ENCODE measurements at places on chromosomes 4 and X. TPM values are rescaled to one million over a fixed set of nuclear protein-coding genes. Genes with fewer than 3 reads are reported as not detected.

GRCh38 chr4:15925830-15926229, 12.7 kb downstream of the FGFBP1 start:
- H3K36me3 ChIP-seq: no peaks in the 10 kb centered on the region
- DNase-seq: no peak
- no peaks in the 10 kb centered on the region for H3K27me3 ChIP-seq
- H3K4me1 ChIP-seq: no peaks in the 10 kb centered on the region

DNA sequence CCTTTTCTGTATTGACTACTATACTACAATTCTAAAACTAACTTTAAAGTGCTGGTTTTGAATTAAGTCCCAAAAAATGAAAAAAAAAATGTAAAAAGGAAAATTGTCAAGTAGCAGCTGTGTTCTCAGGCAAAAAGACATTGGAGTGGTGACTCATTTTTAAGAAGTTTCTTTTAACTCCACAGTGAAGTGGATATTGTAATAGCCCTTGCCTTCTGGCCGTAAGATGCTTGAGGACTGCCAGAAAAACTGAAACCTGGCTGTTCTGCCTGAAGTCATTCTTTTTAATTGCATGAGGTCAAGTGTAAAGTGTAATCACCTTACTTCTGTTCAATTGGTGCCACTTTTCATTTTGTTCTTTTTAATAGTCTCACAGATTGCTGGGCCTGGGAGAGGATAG, 28.9 kb downstream of the SPANXD start:
- H3K4me1 ChIP-seq: no peaks in the 10 kb centered on the region
- no peaks in the 10 kb centered on the region for H3K27me3 ChIP-seq
- DNase-seq: peak; percentile 39
- H3K4me3 ChIP-seq: no peak overlapping the region

GRCh38 chr4:38677441-38677840, 13.4 kb downstream of the KLF3 start:
- H3K4me3 ChIP-seq: no peak overlapping the region
- peaks cover 11% of the 10 kb centered on the region for H3K36me3 ChIP-seq
- peaks cover 64% of the 10 kb centered on the region for H3K4me1 ChIP-seq

DNA sequence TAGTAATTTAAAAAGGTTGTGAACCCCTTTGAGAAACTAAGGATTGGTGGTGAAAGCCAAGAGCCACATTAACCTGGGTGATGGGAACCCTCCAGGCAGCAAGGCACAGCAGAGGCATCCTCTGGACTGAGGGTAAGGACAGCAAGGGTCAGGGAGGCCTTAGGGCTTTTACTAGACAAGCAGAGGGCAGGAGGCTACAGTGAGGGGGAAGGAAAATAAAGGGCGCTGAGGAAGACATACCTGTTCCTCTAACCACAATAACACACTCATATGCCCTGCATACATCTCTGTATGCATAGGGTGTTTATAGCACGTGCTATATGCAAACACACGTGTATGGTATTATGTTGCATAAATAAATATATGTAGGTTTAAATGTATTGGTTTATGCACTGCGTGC, 18.7 kb downstream of the GPM6B start:
- no peak overlapping the region for H3K4me3 ChIP-seq
- no peaks in the 10 kb centered on the region for H3K36me3 ChIP-seq
- no peak for DNase-seq
- H3K27ac ChIP-seq: no peak overlapping the region
- no peaks in the 10 kb centered on the region for H3K4me1 ChIP-seq
- H3K27me3 ChIP-seq: no peaks in the 10 kb centered on the region

DNA sequence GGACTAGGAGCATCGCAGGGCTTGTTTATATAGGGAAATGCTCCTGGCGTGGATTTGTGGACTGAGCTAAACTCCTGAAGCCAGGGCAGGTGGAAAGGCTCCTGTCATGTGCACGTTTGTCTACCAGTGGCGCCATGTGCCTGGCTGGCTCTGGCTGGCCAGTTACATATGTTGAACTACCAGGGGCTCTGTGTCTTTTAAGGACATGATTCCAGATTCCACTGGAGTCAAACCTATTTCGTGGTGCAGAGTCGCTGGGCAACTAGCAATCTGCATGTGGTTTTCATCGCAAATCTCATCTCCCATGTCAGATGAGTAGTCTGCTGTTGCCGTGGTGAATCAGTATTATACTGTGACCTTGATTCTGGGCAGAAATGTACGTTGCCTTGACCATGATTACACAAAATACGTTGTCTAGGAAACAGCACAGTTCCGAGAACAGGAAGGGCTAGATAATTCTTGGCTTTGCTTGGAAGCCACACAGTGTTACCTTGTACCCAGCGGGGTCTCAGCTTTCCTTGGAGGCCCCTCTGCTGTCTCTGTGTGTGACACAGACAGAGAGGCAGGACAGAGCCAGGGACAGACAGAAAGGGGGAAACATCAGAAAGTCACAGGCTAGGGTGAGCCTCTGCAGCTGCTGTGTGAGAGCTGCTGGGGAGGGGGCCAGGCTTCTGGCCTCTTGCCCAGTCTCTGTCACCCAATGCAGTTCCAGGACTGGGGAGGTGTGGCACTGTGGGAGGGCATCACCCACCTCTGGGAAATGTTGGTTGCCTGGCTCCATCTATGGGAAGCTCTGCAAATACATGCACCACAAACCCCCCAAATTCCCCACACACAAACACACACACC, 19.2 kb downstream of the PNMA6E start:
- no peaks in the 10 kb centered on the region for H3K27me3 ChIP-seq
- H3K27ac ChIP-seq: no peak overlapping the region
- H3K4me1 ChIP-seq: peaks cover 5% of the 10 kb centered on the region
- peak; percentile 22 for DNase-seq
- no peak overlapping the region for H3K4me3 ChIP-seq
- no peaks in the 10 kb centered on the region for H3K36me3 ChIP-seq

GRCh38 chrX:36577006-36577405, 431.2 kb upstream of the FAM47C start:
- H3K4me3 ChIP-seq: no peak overlapping the region
- DNase-seq: no peak
- no peaks in the 10 kb centered on the region for H3K36me3 ChIP-seq
- H3K4me1 ChIP-seq: no peaks in the 10 kb centered on the region
- no peak overlapping the region for H3K27ac ChIP-seq

DNA sequence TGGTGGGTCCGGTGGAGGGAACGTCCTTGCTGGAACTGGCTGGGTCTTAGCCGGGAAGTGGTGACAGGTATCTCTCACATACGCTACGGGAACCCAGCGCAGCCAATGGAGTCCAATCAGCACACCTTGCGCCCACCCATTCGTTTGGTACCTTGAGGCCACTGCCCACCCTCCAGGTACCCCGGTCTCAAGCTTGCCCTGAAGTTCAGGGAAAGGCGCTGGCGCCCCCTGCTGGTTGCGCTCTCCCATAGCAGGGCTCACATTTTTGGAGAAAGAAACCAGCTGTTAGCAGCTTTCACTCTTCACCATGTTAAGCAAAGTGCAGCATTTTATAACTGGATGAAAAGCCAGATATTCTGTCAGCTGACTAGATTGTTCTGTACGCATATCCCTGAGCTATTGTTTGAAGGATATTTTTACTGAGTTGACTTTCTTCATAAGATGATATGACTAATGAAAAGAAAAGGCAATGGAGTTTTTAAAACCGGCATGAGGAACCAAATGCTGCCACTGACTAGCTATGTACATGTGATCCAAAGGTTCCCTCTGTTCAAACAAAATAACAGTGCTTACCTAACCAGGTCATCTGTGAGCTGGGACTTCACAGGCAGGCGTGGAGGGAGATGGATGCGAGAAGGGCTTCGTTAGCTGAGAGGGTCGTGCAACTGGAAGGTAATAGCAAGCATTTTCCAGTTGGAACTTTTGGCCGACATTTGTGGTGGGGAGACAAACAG, 43.7 kb downstream of the OTOP1 start:
- H3K4me1 ChIP-seq: no peaks in the 10 kb centered on the region
- no peaks in the 10 kb centered on the region for H3K27me3 ChIP-seq
- no peak overlapping the region for H3K4me3 ChIP-seq
- DNase-seq: peak; percentile 37
- H3K27ac ChIP-seq: no peak overlapping the region

DNA sequence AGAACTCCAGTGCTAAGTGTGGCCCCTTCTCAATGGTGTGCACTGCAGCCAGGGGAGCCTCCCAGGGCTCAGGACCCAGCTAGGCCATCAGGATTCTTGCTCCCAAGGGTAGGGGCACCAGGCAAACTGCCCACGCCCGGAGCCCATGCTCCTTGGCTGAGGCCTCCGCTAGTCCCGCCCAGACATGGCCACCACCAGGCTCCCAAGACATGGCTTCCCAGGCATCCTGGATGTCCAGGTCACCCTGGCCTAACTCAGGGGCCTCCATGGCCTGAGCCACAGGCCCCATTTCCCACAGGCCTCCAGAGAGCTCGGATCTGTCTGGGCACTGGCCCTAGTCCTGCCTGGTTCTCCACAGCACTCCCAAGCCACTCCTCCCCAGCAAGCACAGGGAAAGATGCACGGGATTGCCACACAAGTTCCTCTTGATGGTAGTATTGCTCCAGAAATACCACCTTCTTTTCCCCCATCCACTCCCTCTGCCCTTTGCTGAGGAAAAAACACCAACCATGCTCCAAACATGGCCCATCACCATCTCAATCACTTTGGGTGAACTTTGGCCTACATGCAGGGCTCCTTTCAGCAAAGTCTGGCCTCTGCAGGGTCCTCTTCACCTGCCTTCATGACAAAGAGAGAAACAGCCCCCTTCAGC, 274.7 kb upstream of the AGTR2 start:
- H3K36me3 ChIP-seq: no peaks in the 10 kb centered on the region
- no peak overlapping the region for H3K27ac ChIP-seq
- peaks cover 10% of the 10 kb centered on the region for H3K4me1 ChIP-seq
- no peak for DNase-seq
- H3K27me3 ChIP-seq: no peaks in the 10 kb centered on the region

DNA sequence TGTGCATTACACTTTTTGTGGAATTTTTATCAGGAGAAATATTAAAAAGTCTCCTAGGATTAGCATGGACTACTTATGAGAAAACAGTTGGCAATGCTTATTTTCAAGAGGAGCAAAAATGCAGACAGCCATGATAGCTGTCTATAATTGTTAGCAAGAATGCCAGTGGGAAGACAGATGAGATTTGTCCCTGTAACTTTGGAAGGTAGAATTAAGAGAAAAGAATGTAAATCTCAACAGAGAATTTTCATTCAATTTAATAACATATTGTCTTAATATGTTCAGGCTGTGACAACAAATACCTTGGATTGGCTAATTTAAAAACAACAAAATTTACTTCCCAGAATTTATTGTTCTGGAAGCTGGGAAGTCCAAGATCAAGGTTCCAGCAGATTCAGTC, 349.2 kb downstream of the IQCM start:
- no peaks in the 10 kb centered on the region for H3K27me3 ChIP-seq
- no peak for DNase-seq
- H3K4me1 ChIP-seq: no peaks in the 10 kb centered on the region
- no peaks in the 10 kb centered on the region for H3K36me3 ChIP-seq

- DNase-seq: no peak
- no peaks in the 10 kb centered on the region for H3K27me3 ChIP-seq
- H3K36me3 ChIP-seq: no peaks in the 10 kb centered on the region
- no peak overlapping the region for H3K4me3 ChIP-seq
Observed at GRCh38 chr4:109846395-109847098, 1.4 kb upstream of the LRIT3 start.

DNA sequence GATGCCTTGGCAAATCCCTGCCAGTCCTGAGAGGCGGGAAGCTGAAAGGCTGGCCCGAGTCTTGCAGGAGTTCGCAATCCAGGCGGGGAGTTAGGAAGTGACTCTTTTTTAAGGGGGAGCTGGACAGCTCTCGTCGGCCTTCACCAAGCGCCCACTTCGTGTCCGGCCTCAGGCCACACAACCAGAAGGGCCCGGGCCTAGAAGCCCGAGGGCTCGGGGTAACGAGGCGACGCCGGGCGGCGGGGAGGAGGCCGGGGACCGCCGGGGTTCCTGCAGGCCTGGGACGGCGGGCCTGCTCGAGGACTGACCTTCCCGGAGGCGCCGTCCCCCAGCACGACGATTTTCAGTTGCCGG, 395 bp downstream of the RAB28 start:
- no peaks in the 10 kb centered on the region for H3K27me3 ChIP-seq
- H3K4me3 ChIP-seq: peak overlapping the region; percentile 89
- no peaks in the 10 kb centered on the region for H3K36me3 ChIP-seq
- H3K4me1 ChIP-seq: peaks cover 10% of the 10 kb centered on the region
- H3K27ac ChIP-seq: peak overlapping the region; percentile 88
- DNase-seq: peak; percentile 56

DNA sequence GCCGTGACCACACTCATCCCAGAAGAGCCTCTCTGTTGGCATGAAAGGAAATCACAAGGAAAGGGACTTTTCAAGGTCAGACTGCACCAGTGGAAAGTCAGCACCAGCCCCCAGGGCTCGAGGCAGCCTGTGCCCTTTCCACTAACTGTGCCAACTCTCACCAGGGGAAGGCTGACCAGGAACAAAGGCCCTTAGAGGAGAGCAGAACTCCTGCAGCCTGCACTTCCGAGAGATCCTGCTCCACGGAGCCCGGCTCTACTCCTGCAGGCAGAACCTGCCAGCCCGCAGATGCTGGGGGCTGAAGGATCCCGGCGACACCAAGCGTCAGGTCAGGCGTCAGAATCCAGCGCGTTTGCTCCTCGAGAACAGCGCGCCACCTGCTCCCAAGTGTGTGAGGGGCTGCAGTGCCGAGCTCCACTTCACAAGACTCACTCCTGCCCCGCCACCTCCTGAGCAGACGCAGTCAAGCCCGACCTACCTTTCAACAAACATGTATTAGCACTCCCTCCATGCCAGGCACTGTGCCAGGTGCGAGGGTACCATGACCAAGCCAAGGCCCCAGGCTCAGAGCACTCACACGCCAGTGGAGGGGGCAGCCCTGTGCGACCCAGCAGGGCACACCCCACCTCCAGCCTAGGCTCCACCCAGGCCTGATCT, 13.6 kb upstream of the HELT start:
- H3K27me3 ChIP-seq: no peaks in the 10 kb centered on the region
- no peak overlapping the region for H3K4me3 ChIP-seq
- DNase-seq: peak; percentile 94
- peaks cover 10% of the 10 kb centered on the region for H3K4me1 ChIP-seq

- no peaks in the 10 kb centered on the region for H3K36me3 ChIP-seq
- H3K4me1 ChIP-seq: peaks cover 27% of the 10 kb centered on the region
- no peak for DNase-seq
- no peak overlapping the region for H3K4me3 ChIP-seq
Observed at GRCh38 chr4:785332-786073, 40.4 kb downstream of the CPLX1 start.

GRCh38 chrX:154840856-154841255, 6.4 kb upstream of the SMIM9 start:
- no peaks in the 10 kb centered on the region for H3K36me3 ChIP-seq
- peak; percentile 3 for DNase-seq
- no peaks in the 10 kb centered on the region for H3K27me3 ChIP-seq
- H3K4me1 ChIP-seq: no peaks in the 10 kb centered on the region
- no peak overlapping the region for H3K4me3 ChIP-seq
- H3K27ac ChIP-seq: no peak overlapping the region

POLN gene
- total RNA-seq: 5.4 TPM

EGFL6 gene
- total RNA-seq: not detected

MID2 gene
- 55.3 TPM for total RNA-seq

FGF13 gene
- total RNA-seq: 9.2 TPM

Measured in thyroid gland (tissue), 4 donors.